ENCODE measurements at places on chromosomes 6 and 20. TPM values are rescaled to one million over a fixed set of nuclear protein-coding genes. Genes with fewer than 3 reads are reported as not detected.

The BHLHE23 gene
- total RNA-seq, result not detected

DNA sequence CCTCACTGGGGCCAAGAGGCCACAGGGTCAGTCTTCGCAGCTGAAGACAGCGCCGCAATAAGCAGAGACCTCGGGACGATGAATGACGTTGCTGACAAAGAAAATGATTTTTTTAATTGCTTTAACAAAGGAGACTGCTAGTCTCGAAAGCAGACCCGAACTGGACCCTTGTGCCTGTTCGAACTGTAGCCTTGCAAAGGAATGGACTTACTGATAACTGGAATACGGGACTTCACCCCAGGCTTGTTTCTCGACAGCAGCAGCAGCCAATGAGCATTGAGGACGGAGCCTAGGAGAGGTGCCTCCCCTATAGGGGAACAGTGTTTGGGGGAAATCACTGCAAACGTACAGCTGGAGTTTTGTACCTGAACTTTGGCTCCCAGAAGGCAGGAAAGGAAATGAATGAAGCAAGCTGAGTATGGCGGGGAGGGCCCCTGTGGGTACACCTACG lies 1.3 kb upstream of the TAF4 start:
- peak; percentile 40 for DNase-seq

DNA sequence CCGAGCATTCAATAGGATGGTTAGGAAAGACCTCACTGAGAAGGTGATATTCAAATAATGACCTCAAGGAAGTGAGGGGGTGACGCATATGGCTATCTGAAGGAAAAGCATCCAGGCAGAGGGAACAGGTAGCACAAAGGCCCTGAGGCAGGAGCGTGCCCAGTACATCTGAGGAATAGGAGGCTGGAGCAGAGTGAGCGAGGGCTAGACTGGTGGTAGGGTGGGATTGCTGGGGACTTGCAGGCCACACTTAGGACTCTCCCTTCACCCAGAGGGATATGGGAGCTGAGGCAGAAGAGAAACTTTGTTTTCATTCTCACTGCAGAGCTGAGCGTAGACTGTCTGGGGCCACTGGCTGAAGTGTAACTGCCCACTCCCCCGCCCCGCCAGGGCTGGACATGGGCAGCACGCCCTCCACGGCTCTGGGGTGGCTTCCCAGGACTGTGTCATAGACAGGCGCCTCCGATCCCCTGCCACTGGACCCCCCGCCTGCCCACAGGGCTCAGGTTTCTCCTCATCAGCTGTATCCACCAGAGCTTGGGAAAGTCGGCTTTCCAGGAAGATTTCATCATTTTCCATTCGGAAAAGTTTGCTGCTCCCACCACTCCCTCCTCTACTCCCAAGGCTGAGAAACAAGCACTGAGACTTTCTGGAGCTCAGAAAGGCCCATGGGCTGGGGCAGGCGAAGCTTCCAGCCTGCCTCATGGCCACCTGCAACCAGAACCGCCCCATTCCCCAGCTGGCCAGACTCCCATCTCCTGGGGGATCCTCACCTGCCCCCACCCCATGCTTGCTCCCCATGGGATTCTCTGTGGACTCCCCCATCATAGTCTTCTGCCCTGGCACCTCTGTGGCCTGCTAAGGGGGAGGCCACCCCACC lies 142.6 kb downstream of the MRPL14 start:
- DNase-seq, result no peak

DNA sequence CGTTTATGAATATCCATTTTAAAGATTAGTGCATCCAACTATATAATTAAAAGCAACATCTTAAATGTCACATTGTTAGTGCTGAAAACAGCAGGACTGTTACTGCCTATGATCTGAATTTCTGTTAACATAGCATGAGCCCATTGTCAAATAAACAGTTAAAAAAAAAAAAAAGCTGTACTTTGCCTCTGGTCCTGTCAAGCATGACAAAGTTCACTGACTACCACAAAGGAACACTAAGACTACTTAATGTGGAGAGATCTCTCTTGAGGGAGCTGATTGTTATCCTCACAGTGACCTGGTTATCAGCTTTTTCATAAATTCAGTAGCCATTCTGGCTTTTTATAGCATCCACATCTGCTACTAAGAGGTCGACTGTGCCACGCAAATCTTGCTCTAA lies 228.1 kb downstream of the TMEM200A start:
- DNase-seq, result no peak

The CCR6 gene
- total RNA-seq, result 40.8 TPM

The OR2H1 gene
- total RNA-seq, result not detected

GRCh38 chr6:122258839-122259238 lies 140.6 kb upstream of the HSF2 start:
- DNase-seq, result no peak

DNA sequence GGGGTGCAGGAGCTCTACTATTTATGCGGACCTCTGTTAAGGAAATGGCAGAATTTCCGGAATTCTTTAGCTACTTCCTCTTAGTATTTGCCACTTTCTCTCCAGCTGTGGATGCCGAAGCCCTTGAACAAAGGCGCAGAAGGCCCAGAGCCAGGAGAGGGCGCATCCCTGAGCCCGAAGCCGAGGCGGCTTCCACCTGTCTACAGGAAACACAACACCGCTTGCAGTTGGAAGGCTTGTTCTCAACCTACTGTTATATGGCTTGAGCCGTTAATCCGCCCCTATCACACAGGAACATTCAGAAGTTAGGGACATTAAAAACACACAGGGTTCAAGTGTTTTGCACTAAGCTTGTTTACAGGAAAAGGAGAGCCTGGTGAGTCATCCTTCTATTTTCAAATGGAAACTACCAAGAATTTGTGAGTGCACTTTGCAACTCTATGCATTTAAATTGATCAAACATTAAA lies 417.1 kb downstream of the BCKDHB start:
- DNase-seq, result no peak

GRCh38 chr6:43674921-43675320 lies 12.7 kb downstream of the MRPS18A start:
- DNase-seq, result no peak

- DNase-seq, result no peak
Measured at GRCh38 chr6:157143890-157144798, 179.2 kb downstream of the TMEM242 start.

DNA sequence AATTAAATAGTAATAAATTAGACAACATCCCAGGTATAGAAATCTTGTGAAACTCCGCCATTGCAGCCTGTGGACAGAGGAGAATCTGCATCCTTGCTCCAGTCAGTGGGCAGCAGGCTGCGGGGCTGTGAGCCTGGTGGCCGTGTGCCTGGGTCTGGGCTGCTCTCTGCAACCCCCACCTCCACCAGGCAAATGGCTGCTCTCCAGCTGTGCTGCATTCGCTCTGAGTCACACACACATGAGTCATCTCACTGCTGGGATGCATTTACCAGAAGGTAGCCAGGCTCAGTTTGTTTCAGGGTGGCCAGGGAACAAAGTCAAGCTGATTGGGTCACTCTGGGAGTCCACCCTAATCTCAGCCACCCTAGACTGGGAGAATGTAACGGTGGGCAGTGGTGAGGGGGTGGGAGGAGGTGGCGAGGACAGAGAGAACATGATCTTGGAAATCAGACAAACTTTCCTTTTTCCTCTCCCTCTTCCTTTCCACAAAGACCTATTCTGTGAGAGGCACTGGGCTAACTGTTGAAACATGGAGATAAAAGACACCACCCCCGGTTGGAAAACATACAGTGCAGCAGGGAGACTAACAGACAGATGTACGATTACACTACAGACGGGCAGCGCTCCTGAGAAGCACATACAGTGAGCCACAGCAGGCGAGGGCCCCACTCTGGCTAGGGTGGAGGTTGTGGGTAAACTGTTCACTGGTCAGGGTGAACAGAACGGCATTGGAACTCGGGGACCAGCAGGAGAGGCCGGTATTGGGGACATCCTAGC lies 59.2 kb downstream of the TRAM2 start:
- no peak for DNase-seq

The EYA2 gene
- not detected for total RNA-seq

GRCh38 chr20:57522380-57523140 lies 2.4 kb downstream of the CTCFL start:
- no peak for DNase-seq

- DNase-seq, result no peak
Measured at GRCh38 chr6:148836751-148837150, 89.9 kb downstream of the UST start.

- no peak for DNase-seq
Measured at GRCh38 chr6:309947-310346, 17.7 kb downstream of the DUSP22 start.

DNA sequence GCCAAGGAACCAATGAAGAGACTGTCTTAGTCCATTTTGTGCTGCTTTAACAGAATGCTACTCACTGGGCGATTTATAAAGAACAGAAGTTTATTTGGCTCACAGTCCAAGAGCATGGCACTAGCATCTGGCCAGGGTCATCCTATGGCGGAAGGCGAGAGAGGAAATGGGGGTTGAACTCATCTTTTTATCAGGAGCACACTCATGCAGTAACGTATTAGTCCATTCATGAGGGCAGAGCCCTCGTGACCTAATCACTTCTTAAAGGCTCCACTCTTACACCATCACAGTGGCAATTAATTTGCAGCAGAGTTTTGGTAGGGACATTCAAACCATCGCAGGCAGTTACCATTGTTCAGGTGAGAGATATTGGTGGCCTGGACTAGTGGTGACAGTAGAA lies 8.5 kb downstream of the ARFGEF2 start:
- no peak for DNase-seq

- DNase-seq, result no peak
Measured at GRCh38 chr6:124765280-124765679, 197.0 kb upstream of the RNF217 start.

GRCh38 chr6:43986177-43986825 lies 141.0 kb downstream of the MRPL14 start:
- DNase-seq, result no peak

The EPB41L1 gene
- total RNA-seq, result 0.54 TPM

GRCh38 chr20:37360391-37361115 lies 14.6 kb downstream of the SRC start:
- no peak for DNase-seq

The PTPRT gene
- not detected for total RNA-seq

GRCh38 chr20:62311832-62312661 lies 9.2 kb downstream of the ADRM1 start:
- no peak for DNase-seq

DNA sequence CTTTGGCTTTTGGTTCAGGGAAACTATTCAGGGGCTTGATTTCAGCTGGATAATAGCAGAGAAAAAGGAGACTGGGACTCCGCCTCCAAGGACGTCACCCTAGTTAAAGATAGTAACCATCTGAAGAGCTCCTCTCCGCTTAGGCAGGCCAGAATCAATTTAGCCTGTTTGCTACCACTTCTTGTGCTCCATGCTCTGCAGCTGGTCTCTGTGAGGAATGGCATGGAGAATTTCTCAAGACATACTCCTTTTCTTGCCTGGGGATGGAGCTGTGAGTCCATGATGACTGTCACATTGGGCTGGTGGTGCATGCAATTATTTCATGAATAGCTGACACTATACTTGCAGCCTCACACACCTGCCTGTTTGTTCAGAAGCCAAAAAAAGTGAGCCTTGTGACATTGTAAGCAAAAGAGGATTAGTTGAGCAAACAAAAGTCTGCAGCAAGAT lies 61.4 kb downstream of the TXLNB start:
- peak; percentile 43 for DNase-seq

All from CD4-positive, CD25-positive, alpha-beta regulatory T cell (primary cell).